ENCODE measurements at places on chromosomes 4 and X. TPM values are rescaled to one million over a fixed set of nuclear protein-coding genes. Genes with fewer than 3 reads are reported as not detected.

The ACE2 gene
- total RNA-seq = not detected

The MAGEA8 gene
- not detected for total RNA-seq

- no peak for DNase-seq
Measured at GRCh38 chr4:72665171-72665968, 96.3 kb upstream of the ADAMTS3 start.

DNA sequence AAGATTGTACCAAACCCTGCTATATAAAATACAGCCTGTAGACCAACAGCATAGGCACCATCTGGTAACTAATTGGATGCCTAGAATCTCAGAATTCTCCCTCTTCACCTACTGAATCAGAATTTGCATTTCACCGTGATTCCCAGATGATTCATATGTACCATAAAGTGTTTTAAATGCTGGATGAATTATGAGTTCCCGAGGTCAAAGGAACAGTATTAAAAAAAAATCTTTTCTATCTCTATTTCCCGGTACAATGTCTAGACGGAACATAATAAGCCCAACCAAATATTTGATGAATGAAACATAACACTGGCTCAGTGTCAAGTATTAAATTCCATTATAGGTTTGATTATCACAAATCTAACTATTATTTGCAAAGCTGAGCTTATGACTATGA, 280.0 kb downstream of the ANKRD50 start:
- no peak for DNase-seq

GRCh38 chrX:74510401-74510800, 89.1 kb downstream of the SLC16A2 start:
- no peak for DNase-seq

The SMIM43 gene
- total RNA-seq = not detected

The POF1B gene
- 0.17 TPM for total RNA-seq

GRCh38 chrX:110216027-110216426, 101.9 kb downstream of the AMMECR1 start:
- DNase-seq = no peak

DNA sequence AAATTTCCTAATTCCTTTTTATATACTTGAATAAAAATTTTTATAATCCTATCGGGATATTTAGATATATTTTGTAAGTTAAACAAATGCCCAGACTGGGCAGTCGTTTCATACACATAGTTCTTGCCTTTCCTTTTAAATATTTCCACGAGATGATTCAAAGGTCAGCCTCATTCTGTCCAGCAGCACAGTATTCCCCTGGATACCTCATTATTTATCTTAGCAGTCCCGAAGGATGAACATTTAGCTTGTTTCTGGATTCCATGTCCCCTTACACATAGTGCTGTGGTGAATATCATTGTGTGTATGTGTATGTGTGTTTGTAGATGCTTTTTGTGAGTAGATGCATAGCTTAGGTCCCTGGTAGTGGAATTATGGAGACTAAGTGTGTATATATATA, 38.3 kb downstream of the RAPGEF2 start:
- DNase-seq = no peak

The SLC26A1 gene
- total RNA-seq = not detected

- DNase-seq = no peak
Measured at GRCh38 chr4:54558889-54559677, 98.7 kb upstream of the KIT start.

GRCh38 chr4:170805352-170805751, 715.6 kb upstream of the AADAT start:
- no peak for DNase-seq

DNA sequence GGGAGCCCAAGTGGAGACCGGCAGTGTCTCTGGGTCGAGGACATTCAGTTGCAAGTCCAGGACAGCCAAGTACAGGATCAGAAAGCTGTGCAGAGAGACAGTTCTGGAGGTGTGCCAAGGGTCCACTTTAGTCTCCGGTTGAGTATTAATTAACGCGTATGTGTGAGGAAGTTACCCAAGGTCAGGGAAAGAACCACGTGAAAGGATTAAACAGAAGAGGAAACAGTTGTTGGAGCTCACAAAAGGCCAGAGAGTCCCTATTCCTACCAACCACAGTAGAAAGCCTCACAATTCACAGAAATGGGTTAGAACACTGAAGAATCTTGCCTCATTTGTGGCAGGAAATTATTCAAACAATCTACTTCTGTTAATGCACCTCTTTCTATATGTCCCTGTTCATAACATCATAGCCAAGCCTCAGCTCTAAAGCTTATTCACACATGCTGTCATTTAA, 17.9 kb upstream of the NSUN7 start:
- DNase-seq = no peak

DNA sequence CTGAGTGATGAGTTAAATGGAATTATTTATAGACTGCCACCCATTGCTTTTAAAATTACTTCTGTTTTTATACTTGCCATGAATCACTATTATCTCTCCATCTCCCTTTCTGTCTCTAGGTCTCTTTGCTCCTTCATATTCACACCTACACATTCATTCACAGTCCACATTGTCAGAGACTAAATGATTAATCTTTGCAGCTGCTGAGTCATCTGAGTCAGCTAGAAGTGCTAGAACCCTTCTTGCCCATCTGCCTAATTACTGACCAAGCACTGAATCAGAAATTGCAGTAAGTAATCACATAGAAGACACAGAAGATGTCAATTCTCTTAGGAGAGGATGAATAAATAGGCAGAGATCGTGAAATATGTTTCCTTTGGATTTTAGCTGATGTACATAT, 31.6 kb upstream of the RPS6KA6 start:
- no peak for DNase-seq

- DNase-seq = no peak
Measured at GRCh38 chr4:145295547-145295946, 115.2 kb upstream of the OTUD4 start.

DNA sequence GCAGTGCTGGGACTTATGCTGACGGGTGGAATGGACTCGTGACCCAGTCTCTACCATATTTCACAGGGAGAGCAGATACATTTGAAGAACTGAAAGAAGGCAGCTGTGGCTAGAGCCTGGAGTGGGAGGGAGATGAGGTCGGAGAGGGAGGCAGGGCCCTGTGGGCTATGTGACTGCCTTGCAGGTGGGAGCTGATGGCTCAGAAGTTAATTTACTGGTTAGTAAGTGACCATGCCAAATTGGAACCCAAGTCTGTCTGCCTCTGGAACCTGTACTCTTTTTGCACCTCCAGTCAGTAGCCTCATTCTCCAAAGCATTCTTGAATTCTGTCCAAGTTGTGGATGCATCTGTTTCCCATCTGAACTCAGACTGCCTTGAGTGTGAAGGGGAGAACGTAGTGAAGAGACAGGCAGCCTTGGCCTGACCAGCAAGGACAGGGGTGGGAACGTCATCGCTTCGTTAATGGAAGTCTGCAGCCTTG, 92.3 kb downstream of the REPS2 start:
- no peak for DNase-seq

GRCh38 chrX:43973249-43974099, at the start of gene NDP:
Gene NDP, minus strand, starts transcription at chrX:43973390. Its CDS starts 14,745 bp downstream, at chrX:43958645.
- no peak for DNase-seq

- DNase-seq = no peak
Measured at GRCh38 chr4:73437558-73437956, 1.5 kb downstream of the AFP start.

- no peak for DNase-seq
Measured at GRCh38 chr4:8295471-8295870, 25.9 kb downstream of the HTRA3 start.

DNA sequence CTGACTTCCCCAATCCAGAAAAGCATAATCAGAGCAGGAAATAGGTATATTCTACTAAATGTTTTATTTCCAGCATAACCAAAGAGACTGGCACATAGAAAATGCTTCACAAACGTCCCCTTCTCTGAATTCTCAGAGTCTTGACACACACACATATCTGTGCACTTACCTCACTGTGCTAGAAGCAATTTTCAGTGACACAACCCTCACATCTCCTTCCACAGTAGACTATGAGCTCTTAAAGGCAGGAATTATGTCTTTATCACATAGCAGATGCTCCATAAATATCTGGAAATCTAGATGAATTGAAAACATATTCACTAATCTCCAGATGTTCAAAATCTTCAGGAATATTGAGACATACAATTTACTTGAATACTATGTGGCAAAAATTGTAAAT, 5.9 kb downstream of the SOWAHB start:
- no peak for DNase-seq

GRCh38 chrX:30971774-30972603, 82.9 kb upstream of the TAB3 start:
- DNase-seq = peak; percentile 23

GRCh38 chr4:5927747-5928146, 34.9 kb upstream of the CRMP1 start:
- no peak for DNase-seq

- DNase-seq = no peak
Measured at GRCh38 chr4:95998311-95998710, 158.4 kb downstream of the PDHA2 start.

GRCh38 chr4:39621582-39621981, 17.1 kb downstream of the SMIM14 start:
- no peak for DNase-seq

DNA sequence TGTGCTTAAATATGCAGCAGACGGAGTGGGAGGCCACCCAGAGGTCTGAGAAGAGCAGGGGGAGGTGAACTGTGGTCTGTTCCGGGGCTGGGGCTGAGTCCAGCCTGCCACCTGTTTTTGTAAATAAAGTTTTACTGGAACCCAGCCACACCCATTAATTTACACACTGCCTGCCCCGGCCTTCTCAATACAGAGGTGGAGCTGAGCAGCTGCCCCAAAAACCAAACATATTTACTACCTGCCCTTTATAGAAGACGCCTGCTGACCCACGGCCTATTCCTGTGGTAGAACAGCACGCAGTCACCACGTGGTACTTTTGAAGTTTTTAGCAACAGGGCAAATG, 45.9 kb downstream of the FGFRL1 start:
- DNase-seq = peak; percentile 2

GRCh38 chrX:81405781-81406180, 203.9 kb downstream of the SH3BGRL start:
- DNase-seq = no peak

The BMX gene
- not detected for total RNA-seq

DNA sequence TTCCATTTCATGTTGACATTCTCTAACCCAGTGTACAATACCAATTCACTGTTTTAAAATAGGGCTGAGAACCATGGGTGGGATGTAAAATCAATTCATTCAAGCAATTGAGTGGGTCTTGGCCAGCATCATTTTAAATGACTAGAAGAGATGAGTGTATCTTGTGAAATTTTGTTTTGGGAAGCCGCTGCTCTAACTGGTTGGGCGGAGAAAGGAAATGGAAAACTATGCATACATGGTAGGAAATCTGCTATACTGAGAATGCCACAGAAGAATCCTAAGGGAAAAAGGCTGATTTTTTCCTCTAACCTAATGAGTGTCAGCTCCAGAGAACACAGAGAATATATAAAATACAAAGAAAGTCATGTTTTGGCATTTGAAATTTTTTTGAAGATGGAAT, 54.8 kb upstream of the DCLK2 start:
- DNase-seq = no peak

DNA sequence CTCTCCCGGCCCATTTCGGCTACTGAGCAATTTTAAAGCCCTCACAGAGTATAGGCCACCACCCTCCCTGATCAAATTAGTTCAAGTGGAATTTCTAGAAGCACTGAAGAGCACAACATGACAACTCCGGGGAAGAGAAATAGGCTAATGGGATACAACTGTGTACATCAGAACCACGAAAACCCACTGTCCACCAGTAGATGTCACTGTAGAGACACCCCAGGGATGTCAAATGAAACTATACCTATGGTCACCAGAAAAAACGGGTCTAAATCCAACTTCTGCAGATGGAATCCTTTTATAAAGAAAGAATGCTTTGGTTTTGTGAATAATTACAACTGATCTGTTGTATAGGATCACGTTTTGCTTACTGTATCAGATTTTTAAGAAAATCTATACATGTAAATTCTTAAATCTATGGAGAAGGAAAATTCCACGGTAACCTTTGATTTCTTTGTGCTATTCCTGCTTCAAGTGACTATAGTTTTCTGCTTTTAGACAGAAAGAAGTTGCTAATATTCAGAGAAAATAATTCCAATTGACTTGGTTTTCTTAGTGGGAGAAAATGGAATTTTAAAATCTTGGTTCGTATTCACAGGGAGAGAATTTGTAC, 29.5 kb upstream of the MAP3K15 start:
- peak; percentile 23 for DNase-seq

- no peak for DNase-seq
Measured at GRCh38 chr4:127049526-127049925, 583.2 kb upstream of the INTU start.

DNA sequence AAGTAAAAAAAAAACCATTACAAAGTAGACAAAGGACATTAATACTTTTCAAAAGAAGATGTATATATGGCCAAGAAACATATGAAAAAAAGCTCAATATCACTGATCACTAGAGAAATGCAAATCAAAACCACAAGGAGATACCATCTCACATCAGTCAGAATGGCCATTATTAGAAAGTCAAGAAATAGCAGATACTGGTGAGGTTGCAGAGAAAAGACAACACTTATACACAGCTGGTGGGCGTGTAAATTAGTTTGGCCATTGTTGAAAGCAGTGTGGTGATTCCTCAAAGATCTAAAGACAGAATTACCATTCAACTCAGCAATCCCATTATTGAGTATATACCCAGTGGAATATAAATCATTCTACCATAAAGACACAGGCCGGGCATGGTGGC, 39.3 kb downstream of the TASL start:
- DNase-seq = no peak

DNA sequence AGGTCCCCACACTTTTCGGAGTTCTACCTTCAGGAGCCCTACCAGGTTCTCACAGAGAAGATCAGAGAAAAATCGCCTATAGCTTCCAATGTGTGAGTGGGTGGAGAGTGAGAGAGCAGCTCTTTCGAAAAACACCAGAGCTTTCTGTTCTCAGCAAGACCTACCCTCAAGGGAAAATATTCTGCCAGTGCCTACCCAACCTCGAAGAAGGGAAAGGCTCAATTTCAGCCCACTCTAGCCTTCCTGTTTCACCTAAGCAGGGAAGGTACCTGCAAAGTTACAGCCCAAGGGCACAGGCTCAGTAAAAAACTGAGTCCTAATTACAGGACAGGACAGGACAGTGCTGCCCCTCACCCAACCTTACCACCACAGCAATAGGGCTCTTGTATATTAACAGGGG, 104.0 kb upstream of the WDR17 start:
- DNase-seq = no peak

DNA sequence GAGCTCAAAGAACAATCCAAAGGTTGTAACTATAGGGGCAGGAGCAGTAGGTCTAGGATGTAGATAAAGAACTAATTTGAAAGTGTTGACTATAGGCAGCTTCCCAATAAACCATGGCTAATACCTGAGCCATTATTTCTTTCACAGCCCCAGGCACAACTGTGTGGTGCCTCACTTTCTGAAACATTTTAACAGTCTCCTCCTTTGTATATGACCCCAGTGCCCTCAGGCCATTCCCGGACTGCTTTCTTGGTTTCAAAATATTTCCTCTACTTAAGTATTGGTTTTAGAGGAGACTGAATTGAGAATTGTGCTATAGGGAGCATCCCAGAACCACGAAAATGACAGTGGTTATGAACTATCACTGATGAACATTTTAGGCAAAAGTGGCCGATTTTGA, 728.7 kb downstream of the IL1RAPL1 start:
- DNase-seq = no peak

- no peak for DNase-seq
Measured at GRCh38 chr4:81214144-81214880, 710 bp downstream of the PRKG2 start.

The PRSS12 gene
- total RNA-seq = not detected

The RAB41 gene
- not detected for total RNA-seq
